ENCODE measurements at places on chromosomes 2 and 18.

- H3K4me3 ChIP-seq, result no peak overlapping the region
- H3K27ac ChIP-seq, result no peak overlapping the region
- H3K27me3 ChIP-seq, result no peaks in the 10 kb centered on the region
- H3K4me1 ChIP-seq, result no peaks in the 10 kb centered on the region
Measured at GRCh38 chr2:98917031-98917471, 19.0 kb downstream of the CRACDL start.

DNA sequence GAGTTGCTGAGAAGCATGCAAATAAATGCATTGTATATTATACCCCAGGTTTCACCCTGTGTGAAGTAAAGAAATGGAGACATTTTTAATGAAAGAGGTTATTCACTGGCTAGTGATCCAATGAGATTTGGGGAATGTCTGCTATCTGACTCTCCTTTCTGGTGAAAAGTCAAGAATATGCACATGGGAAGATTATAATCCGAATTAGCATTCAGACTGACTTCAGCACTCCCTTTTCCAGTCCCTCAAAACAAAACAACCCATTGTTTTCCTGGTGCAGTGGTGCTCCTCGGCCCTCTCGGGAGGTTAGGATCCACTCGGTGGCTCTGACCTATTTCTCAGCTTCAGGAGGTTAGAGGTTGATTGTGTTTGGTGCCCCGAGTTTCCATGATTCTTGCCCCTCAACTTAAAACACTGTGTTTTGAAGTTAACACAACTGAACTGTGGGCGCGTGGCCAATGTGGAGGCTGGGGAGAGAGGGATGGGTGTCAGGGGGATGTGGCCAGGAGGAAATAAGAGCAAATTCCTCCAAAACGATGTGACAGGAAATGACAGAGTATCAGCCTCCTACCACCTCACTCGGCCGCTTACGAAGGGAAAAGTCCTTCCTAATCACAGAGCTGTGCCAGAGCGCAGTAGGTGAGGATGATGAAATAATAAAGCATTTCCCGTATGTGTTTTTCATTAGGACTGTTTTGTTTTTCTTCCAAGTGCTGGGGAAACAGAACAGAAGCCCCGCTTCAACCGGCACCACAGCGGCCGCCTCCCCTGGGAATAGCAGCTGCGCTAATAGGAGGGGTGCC, 440.1 kb downstream of the MTX2 start:
- no peak overlapping the region for H3K27ac ChIP-seq
- DNase-seq, result no peak
- H3K4me3 ChIP-seq, result no peak overlapping the region
- no peaks in the 10 kb centered on the region for H3K4me1 ChIP-seq

- H3K27ac ChIP-seq, result no peak overlapping the region
- H3K4me3 ChIP-seq, result no peak overlapping the region
- no peaks in the 10 kb centered on the region for H3K4me1 ChIP-seq
- no peaks in the 10 kb centered on the region for H3K36me3 ChIP-seq
- no peaks in the 10 kb centered on the region for H3K27me3 ChIP-seq
- no peak for DNase-seq
Measured at GRCh38 chr2:82428251-82428650, 2030.8 kb downstream of the SUCLG1 start.

- no peaks in the 10 kb centered on the region for H3K4me1 ChIP-seq
- H3K4me3 ChIP-seq, result no peak overlapping the region
- no peaks in the 10 kb centered on the region for H3K27me3 ChIP-seq
- H3K36me3 ChIP-seq, result no peaks in the 10 kb centered on the region
- DNase-seq, result no peak
Measured at GRCh38 chr2:158060835-158061435, 40.7 kb upstream of the UPP2 start.

GRCh38 chr2:30365201-30365600, 81.8 kb upstream of the LCLAT1 start:
- H3K36me3 ChIP-seq, result no peaks in the 10 kb centered on the region
- H3K4me3 ChIP-seq, result no peak overlapping the region
- H3K27ac ChIP-seq, result no peak overlapping the region
- no peak for DNase-seq
- no peaks in the 10 kb centered on the region for H3K27me3 ChIP-seq

GRCh38 chr18:3597409-3598357, 147.7 kb downstream of the TGIF1 start:
- no peaks in the 10 kb centered on the region for H3K27me3 ChIP-seq
- H3K36me3 ChIP-seq, result no peaks in the 10 kb centered on the region
- peak overlapping the region; percentile 96 for H3K27ac ChIP-seq
- no peak for DNase-seq
- H3K4me1 ChIP-seq, result peaks cover 16% of the 10 kb centered on the region

DNA sequence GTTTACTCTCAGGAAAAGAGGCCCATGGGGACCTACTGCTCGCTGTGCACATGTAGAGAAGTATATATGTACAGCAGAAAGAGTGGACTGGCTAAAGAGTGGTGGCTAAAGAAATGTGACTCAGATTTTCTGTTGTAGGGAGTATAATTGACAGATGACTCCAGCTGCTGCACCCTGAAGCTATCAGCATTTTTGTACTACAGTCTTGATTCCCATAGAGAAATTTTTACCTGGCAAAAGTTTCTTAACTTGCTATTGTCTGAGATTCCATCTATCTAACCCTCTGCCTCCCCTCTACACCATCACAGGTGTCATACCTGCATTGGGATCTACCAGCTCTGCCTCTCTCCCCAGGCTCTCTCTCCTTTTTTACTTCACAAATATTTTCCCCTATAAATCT, 296.0 kb upstream of the KYNU start:
- H3K27ac ChIP-seq, result no peak overlapping the region
- H3K36me3 ChIP-seq, result no peaks in the 10 kb centered on the region
- H3K27me3 ChIP-seq, result no peaks in the 10 kb centered on the region
- H3K4me3 ChIP-seq, result no peak overlapping the region

DNA sequence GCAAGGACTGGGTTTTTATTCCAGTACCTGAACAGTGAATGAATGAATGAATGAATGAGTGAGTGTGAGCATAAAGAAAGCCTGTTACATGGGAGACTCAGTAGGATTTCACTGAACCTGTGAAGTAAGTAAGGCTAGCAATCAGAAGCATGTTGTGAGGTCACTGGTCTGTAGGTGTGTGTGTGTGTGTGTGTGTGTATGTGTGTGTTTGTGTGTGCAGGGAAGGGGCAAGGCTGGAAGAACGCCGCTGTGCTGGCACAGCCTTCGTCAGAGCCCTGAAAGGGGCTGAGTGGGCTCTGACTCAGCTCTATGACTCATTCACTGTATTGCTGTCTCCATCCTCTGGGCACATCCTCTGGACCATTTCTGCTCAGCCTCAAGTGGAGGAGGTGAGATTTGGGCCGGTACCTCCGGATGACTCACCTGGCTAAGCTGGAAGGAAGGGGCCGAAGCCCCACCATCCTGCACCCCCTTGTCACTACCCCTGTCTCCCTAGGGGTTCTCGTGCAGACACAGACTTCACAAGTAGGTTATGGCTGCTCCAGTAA, 51.4 kb upstream of the MRPL33 start:
- H3K36me3 ChIP-seq, result no peaks in the 10 kb centered on the region
- no peak overlapping the region for H3K4me3 ChIP-seq
- H3K27me3 ChIP-seq, result peaks cover 3% of the 10 kb centered on the region
- no peak overlapping the region for H3K27ac ChIP-seq
- H3K4me1 ChIP-seq, result no peaks in the 10 kb centered on the region
- DNase-seq, result no peak

GRCh38 chr2:24824966-24825882, 32.0 kb downstream of the CENPO start:
- no peak overlapping the region for H3K27ac ChIP-seq
- H3K4me1 ChIP-seq, result no peaks in the 10 kb centered on the region
- H3K36me3 ChIP-seq, result no peaks in the 10 kb centered on the region

DNA sequence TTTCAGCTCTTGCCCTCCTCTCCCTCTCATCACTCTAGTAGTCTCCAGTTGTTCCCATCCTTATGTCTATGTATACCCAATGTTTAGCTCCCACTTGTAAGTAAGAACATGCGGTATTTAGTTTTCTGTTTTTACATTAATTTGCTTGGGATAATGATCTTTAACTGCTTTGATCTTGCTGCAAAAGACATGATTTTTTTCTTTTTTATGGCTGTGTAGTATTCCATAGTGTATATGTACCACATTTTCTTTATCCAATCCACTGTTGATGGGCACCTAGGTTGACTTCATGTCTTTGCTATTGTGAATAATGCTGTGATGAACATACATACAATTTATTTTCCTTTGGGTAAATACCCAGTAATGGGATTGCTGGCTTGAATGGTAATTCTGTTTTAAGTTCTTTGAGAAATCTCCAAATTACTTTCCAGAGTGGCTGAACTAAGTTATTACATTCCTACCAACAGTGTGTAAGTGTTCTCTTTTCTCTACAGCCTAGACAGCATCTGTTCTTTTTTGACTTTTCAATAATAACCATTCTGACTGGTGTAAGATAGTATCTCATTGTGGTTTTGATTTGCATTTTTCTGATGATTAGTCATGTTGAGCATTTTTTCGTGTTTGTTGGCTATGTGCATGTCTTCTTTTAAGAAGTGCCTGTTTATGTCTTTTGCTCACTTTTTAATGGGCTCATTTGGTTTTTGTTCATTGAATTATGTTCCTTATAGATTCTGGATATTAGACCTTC, 179.6 kb upstream of the SLC39A10 start:
- no peaks in the 10 kb centered on the region for H3K27me3 ChIP-seq
- H3K36me3 ChIP-seq, result no peaks in the 10 kb centered on the region
- H3K27ac ChIP-seq, result no peak overlapping the region
- H3K4me3 ChIP-seq, result no peak overlapping the region
- no peaks in the 10 kb centered on the region for H3K4me1 ChIP-seq

DNA sequence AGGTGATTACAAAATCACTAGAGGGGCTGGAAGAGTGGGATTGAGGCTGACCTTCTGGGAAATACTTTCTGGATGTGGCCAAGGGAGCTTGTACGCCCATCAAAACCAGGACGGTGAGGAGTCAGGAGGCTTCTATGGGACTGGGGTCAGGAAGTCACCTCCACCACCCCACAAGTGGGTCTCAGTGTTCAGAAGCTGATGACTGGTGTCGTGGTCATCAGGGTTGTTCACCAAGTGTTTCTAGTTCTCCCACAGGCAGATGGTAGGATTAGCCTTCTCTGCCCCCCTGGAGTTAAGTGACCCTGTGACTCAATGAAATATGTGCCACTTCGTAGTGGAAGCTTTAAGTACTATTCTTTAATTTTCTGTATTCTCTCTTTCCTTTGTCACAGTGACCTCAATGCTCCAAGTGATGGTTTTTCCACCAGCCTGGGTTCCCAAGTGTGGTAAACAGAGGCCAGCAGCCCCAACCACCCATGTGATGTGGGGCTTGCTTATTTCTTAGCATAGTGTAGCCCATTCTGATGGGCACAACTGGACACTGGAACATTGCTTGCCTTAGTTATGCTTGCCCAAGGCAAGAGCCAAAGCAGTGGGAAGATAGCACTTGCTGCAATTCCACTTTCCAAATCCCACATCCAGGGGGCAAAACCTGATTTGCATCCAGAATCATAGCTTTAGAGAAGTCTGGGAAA, 258.8 kb downstream of the CYP26B1 start:
- no peaks in the 10 kb centered on the region for H3K27me3 ChIP-seq
- H3K36me3 ChIP-seq, result no peaks in the 10 kb centered on the region
- no peaks in the 10 kb centered on the region for H3K4me1 ChIP-seq
- H3K27ac ChIP-seq, result no peak overlapping the region

GRCh38 chr2:36511858-36512603, 85.9 kb downstream of the FEZ2 start:
- H3K4me3 ChIP-seq, result no peak overlapping the region
- H3K4me1 ChIP-seq, result no peaks in the 10 kb centered on the region
- H3K36me3 ChIP-seq, result peaks cover 20% of the 10 kb centered on the region
- no peak overlapping the region for H3K27ac ChIP-seq

DNA sequence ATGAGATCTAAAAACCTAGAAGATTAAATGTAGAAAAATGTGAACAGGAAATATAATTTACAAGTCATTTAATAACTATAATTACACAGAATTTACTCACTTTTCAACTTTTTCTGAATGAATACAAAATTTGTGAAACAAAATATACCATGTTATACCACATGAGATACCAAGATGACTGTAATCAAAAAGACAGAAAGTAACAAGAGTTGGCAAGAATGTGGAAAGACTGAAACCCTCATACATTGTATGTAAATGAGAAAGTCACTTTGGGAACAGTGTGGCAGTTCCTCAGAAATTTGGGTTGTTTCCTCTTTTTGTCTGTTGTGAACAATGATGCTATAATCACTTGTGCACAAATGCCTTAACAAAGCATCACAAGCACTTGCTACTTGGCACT, 145.4 kb upstream of the ZNF804A start:
- no peak overlapping the region for H3K4me3 ChIP-seq
- no peak for DNase-seq
- H3K27me3 ChIP-seq, result no peaks in the 10 kb centered on the region
- H3K27ac ChIP-seq, result no peak overlapping the region

GRCh38 chr2:65383541-65384488, 48.6 kb downstream of the SPRED2 start:
- no peaks in the 10 kb centered on the region for H3K27me3 ChIP-seq
- peak overlapping the region; percentile 79 for H3K27ac ChIP-seq
- no peak overlapping the region for H3K4me3 ChIP-seq
- no peaks in the 10 kb centered on the region for H3K36me3 ChIP-seq
- DNase-seq, result peak; percentile 66
- peaks cover 20% of the 10 kb centered on the region for H3K4me1 ChIP-seq

GRCh38 chr2:239674981-239675825, 274.4 kb upstream of the HDAC4 start:
- no peak for DNase-seq
- no peak overlapping the region for H3K4me3 ChIP-seq
- H3K27ac ChIP-seq, result no peak overlapping the region
- no peaks in the 10 kb centered on the region for H3K36me3 ChIP-seq
- no peaks in the 10 kb centered on the region for H3K4me1 ChIP-seq
- no peaks in the 10 kb centered on the region for H3K27me3 ChIP-seq

- H3K27me3 ChIP-seq, result no peaks in the 10 kb centered on the region
- no peak for DNase-seq
- H3K36me3 ChIP-seq, result no peaks in the 10 kb centered on the region
- H3K4me1 ChIP-seq, result no peaks in the 10 kb centered on the region
- H3K27ac ChIP-seq, result no peak overlapping the region
- H3K4me3 ChIP-seq, result no peak overlapping the region
Measured at GRCh38 chr18:5914951-5915350, 19.6 kb upstream of the TMEM200C start.

- H3K4me3 ChIP-seq, result no peak overlapping the region
- H3K4me1 ChIP-seq, result no peaks in the 10 kb centered on the region
- H3K27me3 ChIP-seq, result no peaks in the 10 kb centered on the region
- H3K36me3 ChIP-seq, result no peaks in the 10 kb centered on the region
- DNase-seq, result no peak
- no peak overlapping the region for H3K27ac ChIP-seq
Measured at GRCh38 chr2:20172273-20173055, 52.5 kb downstream of the SDC1 start.

GRCh38 chr2:72138921-72139381, 8.7 kb downstream of the CYP26B1 start:
- no peak overlapping the region for H3K27ac ChIP-seq
- H3K4me1 ChIP-seq, result no peaks in the 10 kb centered on the region
- no peaks in the 10 kb centered on the region for H3K36me3 ChIP-seq
- peaks cover 9% of the 10 kb centered on the region for H3K27me3 ChIP-seq
- no peak overlapping the region for H3K4me3 ChIP-seq
- DNase-seq, result no peak

DNA sequence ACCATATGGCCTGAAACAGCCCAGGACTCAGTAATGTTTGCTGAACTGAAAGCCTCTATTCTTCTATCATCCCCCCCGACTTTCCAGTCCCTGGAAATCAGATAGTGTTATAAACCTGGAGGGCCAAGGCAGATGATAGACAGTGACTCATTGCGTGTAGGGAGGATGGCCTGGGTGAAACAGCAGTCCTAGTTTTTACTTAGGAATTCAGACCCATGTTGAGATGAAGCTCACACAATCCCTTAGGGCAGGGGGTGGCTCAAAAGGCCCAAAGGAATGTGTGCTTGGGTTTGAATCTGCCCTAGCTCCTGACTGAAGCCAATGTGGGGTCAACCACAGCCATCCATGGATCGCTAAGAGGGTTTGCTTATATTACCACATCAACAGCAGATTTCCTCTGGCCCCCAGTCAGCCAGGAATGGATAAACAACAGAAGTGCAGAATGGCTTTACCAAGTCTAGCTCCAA, 43.9 kb upstream of the STPG4 start:
- no peaks in the 10 kb centered on the region for H3K27me3 ChIP-seq
- H3K4me3 ChIP-seq, result no peak overlapping the region
